G401 (cell line): ENCODE measurements at places on chromosomes 2 and 18. TPM values are rescaled to one million over a fixed set of nuclear protein-coding genes. Genes with fewer than 3 reads are reported as not detected.

- DNase-seq, result no peak
These were observed 270.1 kb downstream of the C1D start for GRCh38 chr2:67792681-67793091.

DNA sequence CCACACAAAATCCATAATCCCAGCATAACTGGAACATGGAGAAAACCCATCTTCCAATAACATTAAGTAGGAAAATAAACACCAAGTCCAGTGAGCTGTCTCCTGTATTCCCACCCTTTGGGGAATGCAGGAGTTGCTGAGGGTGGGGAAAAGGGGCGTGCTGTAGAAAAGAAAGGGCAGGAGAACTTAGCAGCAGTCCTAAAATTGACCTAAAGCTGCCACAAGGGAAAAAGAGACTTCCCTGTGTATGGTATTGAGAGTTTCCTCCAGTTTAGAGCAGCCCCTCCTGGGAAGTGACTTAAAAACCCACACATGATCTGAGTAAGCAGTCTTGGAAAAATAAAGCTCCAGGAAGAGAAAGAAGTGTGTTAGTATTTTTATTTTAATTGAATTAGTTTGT lies 428.8 kb downstream of the THSD7B start:
- no peak for DNase-seq

DNA sequence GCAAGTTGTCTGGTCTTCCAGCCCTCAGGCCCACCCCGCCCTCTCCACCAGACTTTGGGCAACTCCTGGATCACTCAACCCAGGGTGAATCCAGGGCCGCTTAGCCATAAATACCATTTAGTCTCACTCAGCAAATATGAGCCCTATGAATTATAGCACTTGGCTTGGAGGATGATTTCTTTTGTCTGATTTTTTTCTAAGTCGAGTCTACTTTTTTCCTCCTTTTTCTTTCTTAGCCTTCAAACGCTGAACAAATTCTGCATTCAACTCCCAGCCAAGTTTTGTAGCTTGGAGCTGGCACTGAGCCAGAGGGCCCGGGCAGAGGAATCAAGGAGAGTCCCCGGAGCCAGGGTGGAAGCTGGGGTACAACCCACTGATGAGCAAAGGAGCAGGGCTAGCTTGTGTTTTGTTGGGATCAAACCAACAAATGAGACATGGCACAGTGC lies 48.7 kb downstream of the SERTAD2 start:
- no peak for DNase-seq

- DNase-seq, result no peak
These were observed 32.8 kb upstream of the CELF4 start for GRCh38 chr18:37598396-37598795.

DNA sequence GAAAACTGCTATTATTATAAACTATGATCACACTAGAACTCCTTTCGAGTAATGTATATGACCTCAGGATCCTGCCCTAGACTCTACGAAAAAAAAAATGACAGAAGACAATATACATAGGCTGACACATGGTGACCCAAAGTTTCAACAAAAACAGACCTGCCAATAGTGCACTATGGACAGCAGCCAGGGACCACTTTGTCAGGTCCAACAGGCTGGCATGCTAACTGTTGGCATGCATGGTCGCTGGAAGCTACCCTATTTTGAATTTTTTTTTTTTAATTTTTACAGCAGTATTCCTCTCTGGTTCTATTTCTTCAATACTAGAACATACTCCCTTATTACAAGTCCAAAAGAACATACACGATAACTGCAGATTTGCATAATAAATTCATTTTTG lies 38.1 kb downstream of the REV1 start:
- no peak for DNase-seq

GRCh38 chr2:66915237-66915636 lies 480.3 kb downstream of the MEIS1 start:
- no peak for DNase-seq

DNA sequence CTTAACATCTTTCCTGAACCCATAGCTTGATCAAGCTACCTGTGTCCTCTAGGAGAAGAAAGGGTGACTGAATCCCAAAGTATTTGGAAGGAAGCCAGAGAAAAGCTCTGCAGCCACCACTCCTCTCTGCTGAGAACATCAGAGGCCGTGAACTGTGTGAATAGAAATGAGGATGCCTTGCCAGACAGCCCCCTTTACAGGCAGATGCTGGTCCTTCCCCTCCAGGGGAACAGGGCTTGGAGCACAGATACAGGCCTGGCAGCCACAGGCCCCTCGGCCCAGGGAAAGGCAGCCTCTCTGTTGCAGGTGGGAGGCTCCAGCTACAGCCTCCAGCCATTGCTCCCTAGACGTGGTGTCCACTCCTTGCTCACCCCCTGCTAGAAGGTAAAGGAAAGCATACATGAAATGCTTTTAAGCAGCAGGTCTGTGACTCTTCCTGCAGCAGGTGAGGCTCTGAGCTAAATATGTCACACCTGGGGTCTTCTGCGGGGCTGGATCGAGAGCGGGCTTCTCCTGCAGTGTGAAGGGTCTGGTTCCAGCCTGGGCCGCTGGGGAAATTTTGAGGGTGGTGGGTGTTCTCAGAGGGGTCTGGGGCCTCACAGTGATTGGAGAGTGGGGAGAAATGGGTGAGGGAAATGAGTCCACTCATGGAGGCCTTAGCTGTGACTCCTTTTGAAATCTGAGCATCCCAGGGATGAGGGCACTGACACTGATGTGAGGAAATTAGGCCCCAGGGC lies 234.0 kb downstream of the KLHL29 start:
- DNase-seq, result no peak

GRCh38 chr2:132577686-132578085 lies 92.3 kb downstream of the LYPD1 start:
- no peak for DNase-seq

DNA sequence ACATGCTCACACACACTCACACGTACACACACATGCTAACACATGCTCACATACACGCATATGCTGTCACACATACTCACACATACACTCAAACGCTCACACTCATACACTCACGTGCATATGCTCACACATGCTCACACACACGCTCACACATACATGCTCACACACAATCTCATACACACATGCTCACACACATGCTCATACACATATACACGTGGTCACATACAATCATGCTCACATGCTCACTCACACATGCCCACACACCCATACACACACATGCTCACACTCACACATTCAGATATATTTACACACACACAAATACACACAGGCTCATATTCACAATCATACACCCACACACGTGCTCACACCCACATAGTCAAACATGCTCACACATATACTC lies 17.5 kb upstream of the SALL3 start:
- no peak for DNase-seq

DNA sequence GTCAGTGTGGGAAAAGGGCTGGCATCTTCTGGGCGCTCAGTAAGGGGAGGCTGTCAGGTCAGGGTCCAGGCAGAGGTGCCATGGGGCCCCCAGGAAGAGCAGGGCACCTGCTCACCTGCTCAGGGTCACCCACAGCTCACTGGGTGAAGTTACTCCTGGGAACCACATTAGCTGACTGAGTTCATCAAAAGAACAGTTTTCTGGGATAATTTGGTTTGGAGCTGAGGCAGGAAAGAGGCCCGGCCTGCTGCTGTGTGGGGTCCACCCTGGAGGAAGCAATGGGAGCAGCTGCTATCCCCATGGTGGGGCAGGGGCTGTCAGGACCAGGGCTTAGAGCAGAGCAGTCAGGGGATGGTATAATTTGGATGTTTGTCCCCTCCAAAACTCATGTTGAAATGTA lies 97.2 kb upstream of the GPC1 start:
- no peak for DNase-seq

- DNase-seq, result no peak
These were observed 206.5 kb downstream of the PRKCE start for GRCh38 chr2:45857867-45858520.

DNA sequence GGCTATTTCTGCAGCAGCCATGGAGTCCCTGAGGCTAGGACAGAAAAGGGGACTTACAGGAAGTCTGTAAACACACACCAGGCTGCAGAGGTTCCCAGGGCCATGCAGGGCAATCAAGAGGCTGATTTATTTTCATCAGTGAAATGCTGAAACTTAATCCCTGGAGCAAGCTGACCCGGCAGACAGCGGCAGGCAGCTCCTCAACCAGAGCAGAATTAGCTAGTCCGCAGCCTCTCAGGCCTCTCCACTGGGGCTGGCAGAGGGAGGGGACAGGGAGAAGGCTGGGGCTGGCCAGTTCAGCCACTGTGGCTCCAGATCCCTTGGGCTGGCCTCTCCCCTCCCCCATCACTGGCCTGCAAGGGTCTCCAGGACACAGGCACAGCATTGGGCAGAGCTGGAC lies 136.3 kb downstream of the TNS1 start:
- no peak for DNase-seq

GRCh38 chr2:72235497-72236415 lies 88.1 kb upstream of the CYP26B1 start:
- DNase-seq, result no peak

DNA sequence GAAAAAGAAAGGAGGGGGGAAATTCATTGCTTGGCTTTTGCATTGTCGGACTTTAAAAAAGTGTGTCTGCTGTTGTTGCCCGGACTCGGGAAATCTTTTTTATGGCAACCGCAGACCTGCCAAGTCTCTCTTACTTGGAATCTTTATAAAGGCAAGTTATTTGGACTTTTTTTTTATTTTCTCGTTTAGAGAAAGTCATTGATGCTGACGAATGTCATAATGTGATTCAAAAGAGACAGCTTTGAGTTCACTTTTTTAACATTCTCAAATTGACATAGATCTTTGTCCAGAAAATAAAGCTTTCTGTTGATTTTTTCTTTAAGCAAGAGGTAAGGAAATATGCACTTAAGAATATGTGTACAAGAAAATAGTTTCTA lies 651 bp upstream of the ZNF521 start:
- DNase-seq, result no peak

DNA sequence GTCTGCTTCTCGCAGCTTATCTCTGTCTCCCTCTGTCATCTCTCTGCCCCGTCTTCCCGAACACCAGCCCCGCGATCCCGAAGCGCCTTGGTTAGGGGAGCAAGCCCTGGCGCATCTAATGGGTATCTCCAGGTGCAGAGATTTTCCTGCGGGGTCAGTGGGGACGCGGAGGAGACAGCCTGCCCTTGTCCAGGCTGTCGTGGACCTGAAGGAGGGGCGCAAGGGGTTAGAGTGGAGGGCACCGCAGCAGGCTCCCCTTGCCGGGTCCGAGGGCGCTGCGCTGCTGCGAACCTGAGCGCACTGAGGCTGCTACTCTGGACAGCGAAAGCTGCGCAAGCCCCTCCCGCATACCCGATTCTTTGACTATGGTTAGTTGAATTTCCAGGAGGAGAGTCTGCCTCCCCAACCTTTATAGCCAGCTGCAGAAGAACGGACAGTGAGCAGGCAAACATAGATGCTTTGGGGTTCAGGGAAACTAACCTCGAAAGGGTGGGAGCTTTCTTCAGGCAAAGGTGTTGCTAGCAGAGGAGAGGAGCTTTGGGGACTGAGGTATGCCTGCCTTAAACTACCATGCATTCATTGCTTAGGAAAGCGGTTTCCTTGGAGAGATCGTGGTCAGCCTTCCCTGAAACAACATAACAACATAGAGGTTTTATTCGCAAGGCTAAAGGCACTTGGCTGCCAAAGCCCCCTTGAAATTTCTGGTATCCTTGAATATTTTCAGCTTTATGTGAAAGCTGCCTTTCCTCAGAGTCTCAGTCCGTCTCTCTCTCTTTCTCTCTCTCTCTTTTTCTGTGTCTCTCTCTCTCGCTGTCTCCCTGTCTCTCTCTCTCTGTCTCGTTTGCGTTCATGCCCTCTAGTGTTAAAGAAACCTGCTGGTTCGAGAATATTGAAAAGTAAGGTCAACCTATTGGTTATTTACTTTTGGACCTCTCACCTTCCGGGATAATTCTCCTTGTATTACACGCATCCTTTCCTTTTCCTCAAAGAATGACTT lies 1.6 kb downstream of the GALNT13 start:
- DNase-seq, result peak; percentile 75

GRCh38 chr2:47485751-47486300 lies 82.9 kb downstream of the MSH2 start:
- DNase-seq, result no peak

- DNase-seq, result no peak
These were observed 172.4 kb downstream of the ACOXL start for GRCh38 chr2:110904779-110905148.

GRCh38 chr2:168821992-168822391 lies 19.6 kb downstream of the NOSTRIN start:
- no peak for DNase-seq

DNA sequence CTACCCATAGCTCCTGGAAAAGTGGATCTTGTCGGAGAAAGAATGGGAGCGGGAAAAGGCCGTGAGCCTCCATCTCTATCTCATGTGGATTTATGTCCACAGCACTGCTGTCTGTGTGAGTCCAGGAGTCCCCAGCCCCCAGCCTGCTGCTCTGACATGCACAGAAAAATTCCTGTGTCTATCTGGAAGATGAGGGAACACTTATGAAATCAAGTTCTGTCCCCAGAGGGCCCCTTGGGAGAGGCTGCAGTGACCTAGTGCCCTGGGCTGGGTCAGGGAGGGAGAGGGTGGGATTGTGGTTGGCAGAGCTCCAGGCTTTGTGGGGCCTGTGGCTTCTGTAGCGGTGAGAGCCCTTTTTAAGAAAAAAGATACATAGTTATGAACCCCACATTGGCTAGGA lies 37.6 kb downstream of the HJURP start:
- no peak for DNase-seq

GRCh38 chr2:217484046-217484445 lies 518.7 kb downstream of the TNS1 start:
- DNase-seq, result no peak

Gene LIMS2
- 1.8 and 5.8 TPM in 2 replicates for total RNA-seq

Gene MYO3B
- total RNA-seq, result 7.8 and 11.9 TPM in 2 replicates

Gene VRK2
- 16.9 and 20.6 TPM in 2 replicates for total RNA-seq

Gene CXCR1
- total RNA-seq, result not detected in 2 replicates

Gene TUBA3D
- total RNA-seq, result not detected in 2 replicates

Gene HAAO
- not detected in 2 replicates for total RNA-seq

Gene CD226
- total RNA-seq, result 0.07 and 0.31 TPM in 2 replicates

Gene PLCD4
- total RNA-seq, result 1.2 and 1.3 TPM in 2 replicates

Gene FBLN7
- total RNA-seq, result not detected in 2 replicates

Gene CPLX4
- total RNA-seq, result not detected in 2 replicates

Gene WDR43
- total RNA-seq, result 103 and 171 TPM in 2 replicates

Gene EVX2
- not detected in 2 replicates for total RNA-seq

Gene AQP12A
- total RNA-seq, result not detected in 2 replicates

Gene CAVIN2
- 0.80 and 3.2 TPM in 2 replicates for total RNA-seq

Gene ZNF396
- 0.03 and 0.25 TPM in 2 replicates for total RNA-seq

Gene VIL1
- not detected in 2 replicates for total RNA-seq

Gene RGPD3
- total RNA-seq, result 0.81 and 1.3 TPM in 2 replicates

Gene CYS1
- 11.2 and 14.1 TPM in 2 replicates for total RNA-seq

Gene RPRD1A
- total RNA-seq, result 47.4 and 56.8 TPM in 2 replicates

Gene KCNJ3
- total RNA-seq, result not detected in 2 replicates
